Activated naive CD8-positive, alpha-beta T cell treated with anti-CD3 and anti-CD28 coated beads for 36 hours (primary cell): ENCODE measurements at places on chromosomes 12 and 14. TPM values are rescaled to one million over a fixed set of nuclear protein-coding genes. Genes with fewer than 3 reads are reported as not detected.

The RASSF8 gene
- total RNA-seq, result not detected

The BICD1 gene
- total RNA-seq, result 21.7 TPM

The EPYC gene
- not detected for total RNA-seq

The MAP1LC3B2 gene
- 0.74 TPM for total RNA-seq

The EML5 gene
- total RNA-seq, result 3.0 TPM

The TMEM63C gene
- 1.2 TPM for total RNA-seq

The POTEM gene
- not detected for total RNA-seq

The ASB2 gene
- total RNA-seq, result 26.4 TPM

The CCDC175 gene
- not detected for total RNA-seq

DNA sequence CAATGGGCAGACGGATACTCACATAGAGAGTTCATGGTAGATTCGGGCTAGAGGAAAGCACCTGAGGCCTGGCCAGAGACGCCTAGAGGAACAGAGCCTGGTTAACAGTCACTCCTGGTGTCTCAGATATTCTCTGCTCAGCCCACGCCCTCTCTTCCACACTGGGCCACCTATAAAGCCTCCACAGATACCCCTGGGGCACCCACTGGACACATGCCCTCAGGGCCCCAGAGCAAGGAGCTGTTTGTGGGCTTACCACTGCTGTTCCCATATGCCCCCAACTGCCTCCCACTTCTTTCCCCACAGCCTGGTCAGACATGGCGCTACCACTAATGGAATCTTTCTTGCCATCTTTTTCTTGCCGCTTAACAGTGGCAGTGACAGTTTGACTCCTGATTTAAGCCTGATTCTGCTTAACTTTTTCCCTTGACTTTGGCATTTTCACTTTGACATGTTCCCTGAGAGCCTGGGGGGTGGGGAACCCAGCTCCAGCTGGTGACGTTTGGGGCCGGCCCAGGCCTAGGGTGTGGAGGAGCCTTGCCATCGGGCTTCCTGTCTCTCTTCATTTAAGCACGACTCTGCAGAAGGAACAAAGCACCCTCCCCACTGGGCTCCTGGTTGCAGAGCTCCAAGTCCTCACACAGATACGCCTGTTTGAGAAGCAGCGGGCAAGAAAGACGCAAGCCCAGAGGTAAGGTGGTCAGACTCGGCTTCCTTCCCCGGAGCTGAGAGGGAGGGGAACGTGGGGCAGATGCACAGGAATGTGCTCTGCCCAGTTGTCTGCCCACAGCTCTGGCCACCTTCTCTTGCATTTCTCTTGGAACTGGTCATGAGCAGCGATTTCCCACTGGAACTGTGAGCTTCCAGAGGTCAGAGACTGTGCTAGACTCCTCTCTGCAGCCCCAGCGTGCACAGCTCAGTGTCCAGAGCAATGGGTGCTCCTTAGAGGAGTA lies at the start of gene CD4:
TSS of gene CD4 (plus strand) at position 557 of the 953 bp plus-strand sequence. CDS start 10,611 bp downstream, outside the sequence.
- peak; percentile 54 for DNase-seq

DNA sequence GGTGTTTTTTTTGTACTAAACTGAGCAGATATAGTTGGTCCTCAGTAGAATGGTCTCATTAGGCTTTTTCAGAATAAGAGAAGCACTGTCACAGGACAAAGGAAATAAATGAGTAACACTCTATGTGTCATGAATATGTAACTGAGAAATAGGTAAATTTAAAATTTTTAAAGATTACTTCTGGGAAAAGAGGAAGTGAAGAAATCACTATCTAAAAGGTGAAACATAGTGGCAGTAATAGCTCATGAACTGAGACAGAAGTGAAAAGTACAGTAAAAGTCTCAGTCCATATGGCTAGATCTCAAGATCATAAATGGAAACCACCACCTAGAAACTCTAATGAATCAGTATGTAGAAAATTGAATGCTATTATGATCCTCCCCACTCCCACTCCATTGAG lies 89.3 kb upstream of the TTC7B start:
- no peak for DNase-seq

DNA sequence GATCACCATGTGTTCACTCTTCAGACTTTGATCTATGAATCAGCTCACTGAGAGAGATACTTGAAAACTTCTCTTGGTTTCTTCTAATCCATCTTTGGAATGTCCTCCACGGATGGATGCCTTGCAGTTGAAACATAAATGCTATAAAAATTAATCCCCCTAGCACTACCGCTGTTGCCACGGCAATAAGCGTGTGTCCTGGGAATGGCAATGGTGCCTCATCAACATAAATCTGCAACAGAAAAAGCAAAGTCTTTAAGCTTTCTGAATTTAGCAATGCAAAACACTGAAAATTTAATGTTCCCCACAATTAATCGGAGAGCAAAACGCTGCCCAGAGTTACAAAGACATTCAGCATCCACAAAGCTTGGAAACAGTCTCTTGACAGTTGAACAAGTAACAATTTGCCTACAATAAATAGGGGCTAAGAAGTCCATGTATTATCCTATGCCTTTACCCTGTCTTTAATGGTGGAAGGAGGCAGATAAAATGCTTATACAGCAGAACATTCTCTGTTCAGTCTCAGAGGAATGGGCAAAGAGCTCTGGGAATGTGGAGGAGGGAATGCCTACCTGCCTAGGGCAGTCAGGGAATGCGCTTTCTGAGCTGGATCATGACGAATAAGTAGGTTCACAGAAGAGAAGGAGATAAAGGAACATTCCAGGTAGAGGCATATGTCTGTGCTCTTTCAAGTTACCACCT lies 70.9 kb upstream of the PPP4R3A start:
- no peak for DNase-seq

DNA sequence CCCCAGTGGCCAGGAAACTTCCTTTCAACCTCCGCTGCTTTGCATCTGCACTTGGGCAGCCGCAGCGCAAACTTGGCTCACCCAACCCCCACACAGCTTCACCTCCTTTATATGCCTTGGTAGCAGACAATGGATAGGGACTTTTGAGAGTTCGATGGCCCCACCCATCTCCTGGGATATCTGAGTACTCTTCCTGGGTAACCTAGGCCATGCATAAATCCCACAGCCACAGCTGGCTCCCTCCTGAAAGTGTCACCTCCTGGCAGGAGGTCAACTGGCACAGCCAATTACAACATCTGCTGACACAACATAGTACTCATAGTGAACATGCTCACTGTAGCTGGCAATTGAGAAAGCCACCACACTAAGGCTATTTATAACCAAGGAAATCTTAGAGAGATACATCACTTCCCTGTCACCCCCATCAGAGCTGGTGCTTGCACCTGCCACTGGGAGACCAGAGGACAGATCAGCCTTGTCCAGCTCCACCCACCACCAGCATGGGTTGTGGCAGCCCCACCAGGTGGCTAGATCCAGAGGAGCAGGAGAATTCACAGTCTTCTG lies 410.0 kb downstream of the SYT1 start:
- no peak for DNase-seq

GRCh38 chr12:124445121-124445718 lies 122.2 kb downstream of the NCOR2 start:
- DNase-seq, result no peak

DNA sequence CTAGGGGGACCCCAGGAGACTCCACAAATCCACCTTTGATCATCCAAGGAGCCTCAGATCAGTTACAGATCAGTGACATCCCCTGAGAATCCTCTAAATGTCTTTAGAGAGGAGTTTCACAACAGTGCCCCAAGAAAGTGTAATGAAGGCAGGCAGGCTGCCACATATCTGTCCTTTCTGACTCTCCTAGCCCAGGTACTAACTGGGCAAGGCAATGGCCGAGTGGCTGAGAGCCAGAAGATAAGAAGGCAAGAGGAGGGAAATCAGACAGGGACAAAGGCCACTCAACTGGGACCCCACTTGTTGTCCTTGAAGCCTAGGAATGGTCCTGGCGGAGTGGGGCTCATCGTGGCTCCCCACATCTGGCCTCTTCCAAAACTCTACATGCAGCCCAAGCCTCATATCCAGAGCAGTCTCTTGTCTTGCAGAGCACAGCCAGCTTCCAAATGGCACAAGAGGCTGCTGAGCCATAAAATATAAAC lies 11.6 kb downstream of the ACTN1 start:
- no peak for DNase-seq

DNA sequence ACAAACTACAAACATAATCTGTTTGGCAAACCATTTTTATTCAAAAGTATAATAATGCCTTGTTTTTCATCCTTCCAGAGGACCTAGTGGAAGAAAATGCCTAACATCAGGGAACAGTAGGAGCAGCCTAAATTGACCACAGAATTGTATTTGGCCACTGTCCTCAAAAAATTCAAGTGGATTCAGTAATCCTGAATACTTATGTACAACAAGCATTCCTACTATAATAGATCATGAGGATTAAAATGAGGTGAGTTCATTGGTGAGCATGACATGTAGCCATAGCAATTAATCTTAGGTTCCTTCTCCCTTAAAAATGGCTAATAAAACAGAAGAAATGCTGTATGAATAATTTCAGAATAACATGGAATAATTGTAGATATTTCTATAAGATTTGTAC lies 209.3 kb downstream of the DAD1 start:
- no peak for DNase-seq

DNA sequence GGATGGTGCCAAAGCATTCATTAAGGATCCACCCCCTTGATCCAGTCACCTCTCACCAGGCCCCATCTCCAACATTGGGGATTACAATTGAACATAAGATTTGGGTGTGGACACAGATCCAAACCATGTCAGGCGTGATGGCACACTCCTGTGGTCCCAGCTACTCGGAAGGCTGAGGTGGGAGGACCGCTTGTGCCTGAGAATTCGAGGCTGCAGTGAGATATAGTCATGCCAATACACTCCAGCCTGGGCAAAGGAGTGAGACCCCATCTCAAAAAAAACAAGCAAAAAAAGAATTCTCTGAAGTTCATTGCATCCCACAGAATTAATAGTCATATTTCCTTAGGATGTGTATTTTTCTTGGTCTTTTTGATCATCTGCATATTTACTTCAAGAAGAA lies 34.9 kb downstream of the ZDHHC17 start:
- DNase-seq, result no peak

DNA sequence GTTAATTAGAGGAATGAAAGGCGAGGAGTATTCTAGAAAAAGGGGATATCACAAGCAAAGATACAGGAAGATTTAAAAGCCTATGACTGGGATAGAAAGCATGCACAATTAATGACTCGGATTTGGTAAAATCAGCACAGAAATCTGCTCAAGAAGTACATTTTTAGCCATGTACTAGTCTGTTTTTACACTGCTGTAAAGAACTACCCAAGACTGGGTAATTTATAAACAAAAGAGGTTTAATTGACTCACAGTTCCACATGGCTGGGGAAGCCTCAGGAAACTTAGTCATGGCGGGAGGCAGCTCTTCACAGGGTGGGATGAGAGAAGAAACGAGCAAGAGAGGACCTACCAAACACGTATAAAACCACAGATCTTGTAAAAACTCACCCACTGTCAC lies 716.3 kb upstream of the MDGA2 start:
- no peak for DNase-seq

GRCh38 chr12:58794859-58795258 lies 125.4 kb downstream of the LRIG3 start:
- no peak for DNase-seq

DNA sequence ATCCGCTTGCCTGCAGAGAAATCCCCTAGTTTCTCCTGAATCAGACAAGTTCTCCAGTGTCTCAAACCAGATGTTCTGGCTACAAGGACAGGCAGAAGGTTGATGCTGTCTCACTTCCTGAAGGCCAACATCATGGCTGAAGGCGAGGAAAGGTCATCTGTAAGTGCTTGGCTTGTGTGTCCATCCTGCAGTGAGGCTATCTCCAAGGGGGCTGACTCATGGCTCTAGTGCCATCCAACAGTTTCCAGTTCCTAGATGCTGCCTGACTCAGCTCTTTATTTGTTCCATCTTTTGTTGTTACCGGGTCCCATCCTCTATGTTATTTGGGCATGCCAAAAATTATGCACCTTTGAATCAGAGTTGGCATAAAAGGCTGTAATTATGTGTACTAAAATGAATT lies 232.1 kb upstream of the TBX3 start:
- DNase-seq, result no peak

DNA sequence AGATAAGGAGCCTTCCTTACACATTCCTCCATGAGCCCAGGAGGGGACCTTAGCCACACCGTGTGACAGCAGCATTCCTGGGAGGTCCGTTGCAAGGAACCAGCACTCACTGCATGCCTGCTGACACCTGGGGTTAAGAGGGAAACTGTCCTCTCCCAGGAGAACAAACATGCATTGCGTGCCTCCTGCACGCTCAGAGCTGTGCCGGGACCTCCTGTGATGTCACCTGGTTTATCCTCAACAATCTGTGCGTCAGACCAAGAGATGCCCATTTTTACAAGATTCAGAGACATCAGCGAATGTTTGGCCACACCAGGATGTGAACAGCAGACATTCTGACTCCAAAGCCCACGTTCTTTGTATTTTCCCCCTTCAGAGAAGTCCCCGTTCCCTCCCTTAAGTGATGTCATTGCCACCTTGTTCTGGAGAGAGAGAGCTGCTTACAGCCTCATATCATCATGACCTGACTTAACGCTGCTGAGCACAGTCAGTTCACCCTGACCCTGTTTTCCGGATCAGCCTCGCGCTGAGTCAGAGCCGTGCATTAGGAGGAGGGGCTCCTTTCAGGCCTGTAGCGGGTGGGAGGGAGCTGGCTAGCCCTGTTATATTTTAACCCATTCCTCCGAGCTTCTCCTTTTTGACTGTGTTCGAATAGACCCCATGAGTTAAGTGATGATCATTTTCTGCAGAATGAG lies 36.2 kb downstream of the TMEM120B start:
- DNase-seq, result no peak

DNA sequence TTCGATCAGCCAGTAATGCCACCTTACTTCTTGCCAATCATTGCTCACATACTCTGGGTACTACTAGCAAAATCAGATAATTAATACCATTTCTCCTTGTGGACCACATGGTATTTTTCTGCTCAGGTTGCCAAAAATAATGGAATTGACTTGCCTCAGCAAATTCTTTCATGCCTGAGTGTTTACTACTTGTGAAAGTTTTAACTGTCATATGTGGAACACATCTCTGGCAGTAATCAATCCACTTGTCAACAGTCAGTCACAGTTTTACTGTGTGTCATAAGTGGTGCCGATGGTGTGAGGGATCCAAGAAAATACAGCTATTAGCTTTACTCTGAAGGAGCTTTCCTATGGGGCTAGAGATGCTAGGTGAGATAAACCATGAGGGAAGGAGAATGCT lies 55.3 kb upstream of the ATF1 start:
- no peak for DNase-seq

- DNase-seq, result no peak
Measured at GRCh38 chr12:1939331-1939730, 20.9 kb upstream of the CACNA2D4 start.
